ENCODE measurements at places on chromosomes 1 and 21. TPM values are rescaled to one million over a fixed set of nuclear protein-coding genes. Genes with fewer than 3 reads are reported as not detected.

Gene TUT4
- polyA plus RNA-seq, result 38.2 TPM

Gene FOXD3
- 0.24 TPM for polyA plus RNA-seq

Gene CLCA1
- polyA plus RNA-seq, result 0.07 TPM

Gene RGSL1
- not detected for polyA plus RNA-seq

Gene HSF2BP
- 0.32 TPM for polyA plus RNA-seq

Gene STPG1
- 1.2 TPM for polyA plus RNA-seq

Gene TSNAX
- polyA plus RNA-seq, result 18.0 TPM

Gene IFNLR1
- polyA plus RNA-seq, result 1.9 TPM

Gene GIPC2
- polyA plus RNA-seq, result 0.68 TPM

Gene XCL1
- not detected for polyA plus RNA-seq

Gene RC3H1
- polyA plus RNA-seq, result 5.7 TPM
